ENCODE measurements at places on chromosomes 16 and 17.

- DNase-seq: no peak
Observed at GRCh38 chr16:50038756-50039529, 13.9 kb downstream of the CNEP1R1 start.

DNA sequence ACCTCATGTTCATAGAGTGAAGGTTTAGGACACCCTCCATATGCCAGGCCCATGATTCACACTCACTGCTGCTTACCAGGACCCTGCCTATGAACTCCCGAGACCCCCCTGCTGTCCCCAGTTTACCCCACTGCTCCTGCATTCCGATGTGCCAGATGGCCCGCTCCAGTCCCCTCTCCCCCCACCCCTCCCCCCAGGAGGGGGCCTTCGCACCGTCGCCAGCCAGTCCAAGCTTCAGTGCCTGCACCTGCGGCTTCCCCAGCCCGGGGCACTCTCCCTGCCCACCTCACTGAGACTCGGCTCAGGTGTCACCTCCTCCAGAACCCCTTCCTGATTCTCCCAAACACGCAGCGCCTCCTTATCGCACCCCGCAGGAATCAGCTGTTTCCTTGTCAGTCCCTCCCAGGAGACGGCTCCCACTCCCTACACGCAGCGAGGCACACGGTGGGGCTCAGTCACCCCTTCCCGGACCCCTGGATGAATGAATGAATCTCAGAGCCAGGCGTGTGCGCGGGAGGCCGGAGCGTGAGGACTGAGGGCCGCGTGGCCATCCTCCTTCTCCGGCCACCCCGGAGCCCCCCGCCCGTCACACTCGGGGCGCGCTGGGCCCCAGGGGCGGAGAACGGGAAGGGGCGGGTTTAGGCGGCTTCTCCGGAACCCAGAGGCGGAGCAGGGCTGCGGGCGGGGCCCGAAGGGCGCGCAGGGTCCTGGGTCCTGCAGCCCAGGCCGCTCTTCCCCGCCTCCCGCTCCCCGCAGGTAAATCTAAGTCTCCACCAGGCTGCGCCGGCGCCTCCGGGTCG is 1.6 kb downstream of the MYO1C start:
- DNase-seq: peak; percentile 51

GRCh38 chr17:77502626-77503292 is 362.0 kb downstream of the SEC14L1 start:
- DNase-seq: no peak

DNA sequence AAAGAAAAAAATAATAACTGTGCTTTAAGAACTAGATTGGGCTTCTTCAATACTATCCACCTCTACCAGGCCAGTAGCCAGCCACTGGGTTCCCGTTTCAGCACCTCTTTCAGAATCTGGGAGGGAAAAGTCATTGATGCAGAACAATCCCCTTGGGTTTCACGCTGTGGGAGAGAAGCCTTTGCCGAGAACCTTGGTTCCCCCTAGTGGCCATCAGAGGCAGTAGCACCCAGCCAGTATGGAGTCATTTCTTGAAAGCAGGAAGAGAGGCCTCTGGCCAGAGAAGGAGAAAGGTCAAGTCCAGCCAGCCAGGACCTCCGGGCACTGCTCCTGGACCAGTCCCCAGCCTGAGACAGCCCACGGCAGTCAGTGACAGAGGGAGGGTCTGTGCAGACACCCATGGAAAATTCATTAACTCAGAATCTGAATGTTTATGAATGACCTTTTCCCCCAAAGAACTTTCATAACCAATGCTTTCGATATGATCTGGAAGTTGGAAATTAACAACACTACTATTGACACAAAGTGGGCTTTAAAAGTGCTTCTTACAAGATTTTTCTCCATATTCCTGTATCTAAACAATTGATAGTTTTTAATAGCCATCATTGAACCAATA is 51.2 kb upstream of the CDH5 start:
- DNase-seq: peak; percentile 78

- DNase-seq: no peak
Observed at GRCh38 chr17:54945671-54946070, 22.8 kb downstream of the COX11 start.

All from fibroblast of upper back skin (primary cell).